ENCODE measurements at places on chromosomes 4 and X. TPM values are rescaled to one million over a fixed set of nuclear protein-coding genes. Genes with fewer than 3 reads are reported as not detected.

The ENPEP gene
- total RNA-seq: 7.4 TPM

DNA sequence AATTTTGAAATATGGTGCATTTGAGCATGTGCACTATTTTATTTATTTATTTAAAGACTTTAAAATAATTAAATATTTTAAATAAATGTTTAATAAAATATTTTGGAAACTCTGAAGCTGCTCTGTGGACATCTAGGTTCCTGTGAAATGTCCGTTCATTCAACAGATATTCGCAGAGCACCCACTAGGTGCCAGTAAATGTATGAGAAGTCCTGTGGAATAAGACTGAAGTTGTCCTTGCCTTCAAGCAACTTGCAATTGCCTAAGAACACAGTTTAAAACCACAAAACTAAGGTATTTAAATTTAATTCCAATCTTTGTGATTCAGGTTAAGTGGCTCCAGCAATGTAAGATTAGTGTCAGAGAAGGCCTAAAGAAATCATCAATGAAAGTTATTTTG lies 306.7 kb downstream of the GBA3 start:
- DNase-seq: no peak

The F9 gene
- total RNA-seq: not detected

DNA sequence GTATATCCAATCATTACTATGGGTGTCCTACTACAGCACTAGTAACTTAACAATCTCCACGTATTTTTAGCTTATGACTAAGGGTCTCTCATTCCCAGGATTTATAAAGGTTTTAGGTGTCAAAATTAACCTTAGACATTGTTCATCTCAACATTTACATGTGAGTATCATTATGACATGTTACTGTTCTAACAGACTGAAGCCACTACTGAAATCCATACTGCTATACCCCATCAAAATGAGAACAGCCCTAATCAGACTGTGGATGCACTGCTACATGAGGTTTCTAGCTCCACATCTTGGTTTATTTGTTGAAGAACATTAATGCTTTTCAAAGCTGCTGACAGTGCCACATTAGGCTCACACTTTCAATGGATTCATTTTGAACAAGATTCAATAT lies 35.6 kb upstream of the TXK start:
- no peak for DNase-seq

GRCh38 chr4:173924561-173924960 lies 358.9 kb downstream of the FBXO8 start:
- no peak for DNase-seq
